ENCODE measurements at places on chromosomes 12 and 14.

GRCh38 chr12:104752881-104753280 lies 205.2 kb downstream of the SLC41A2 start:
- DNase-seq = no peak

DNA sequence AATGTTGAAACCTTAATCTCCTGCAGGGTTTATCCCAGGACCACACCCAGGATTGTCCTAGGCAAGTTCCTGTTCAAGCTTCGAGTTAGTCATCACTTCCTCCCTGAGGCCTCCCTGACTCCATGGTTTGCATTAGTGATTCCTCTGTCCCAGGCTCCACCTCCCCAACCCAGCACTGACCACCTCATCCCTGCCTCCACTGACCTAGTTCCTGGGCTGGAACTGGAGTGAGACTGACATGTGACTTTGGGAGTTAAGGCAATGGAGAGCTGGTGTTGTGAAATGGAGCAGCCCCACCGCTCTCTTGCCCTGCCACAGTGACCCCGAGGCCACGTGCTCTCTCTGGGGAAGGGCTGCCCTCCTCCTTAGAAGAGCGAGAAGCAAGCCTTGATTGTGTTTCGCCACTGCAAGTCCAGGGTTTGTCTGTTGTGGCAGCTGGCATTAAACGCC lies 15.8 kb upstream of the DTX1 start:
- no peak for DNase-seq

- DNase-seq = no peak
These were observed 35.0 kb downstream of the SLC17A8 start for GRCh38 chr12:100391856-100392255.

DNA sequence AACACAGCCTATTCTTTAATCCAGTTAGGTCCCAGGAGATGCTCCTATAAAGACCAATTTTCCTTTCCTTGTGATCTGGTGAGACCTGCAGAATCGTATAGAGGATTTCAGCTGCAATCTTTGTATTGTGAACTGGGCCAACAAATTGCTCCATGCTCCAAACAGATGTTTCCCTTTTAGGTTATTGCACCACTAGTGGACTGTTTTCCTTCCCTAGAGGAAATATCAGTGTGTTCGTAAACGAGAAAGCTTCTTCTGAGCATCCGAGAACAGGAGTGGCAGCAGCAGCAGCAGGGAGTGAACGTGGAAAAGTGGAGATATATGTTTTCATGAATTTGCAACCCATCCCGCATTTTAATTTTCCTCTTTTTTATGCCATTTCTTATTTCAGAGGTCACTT lies 344.1 kb upstream of the PDE3A start:
- DNase-seq = no peak

DNA sequence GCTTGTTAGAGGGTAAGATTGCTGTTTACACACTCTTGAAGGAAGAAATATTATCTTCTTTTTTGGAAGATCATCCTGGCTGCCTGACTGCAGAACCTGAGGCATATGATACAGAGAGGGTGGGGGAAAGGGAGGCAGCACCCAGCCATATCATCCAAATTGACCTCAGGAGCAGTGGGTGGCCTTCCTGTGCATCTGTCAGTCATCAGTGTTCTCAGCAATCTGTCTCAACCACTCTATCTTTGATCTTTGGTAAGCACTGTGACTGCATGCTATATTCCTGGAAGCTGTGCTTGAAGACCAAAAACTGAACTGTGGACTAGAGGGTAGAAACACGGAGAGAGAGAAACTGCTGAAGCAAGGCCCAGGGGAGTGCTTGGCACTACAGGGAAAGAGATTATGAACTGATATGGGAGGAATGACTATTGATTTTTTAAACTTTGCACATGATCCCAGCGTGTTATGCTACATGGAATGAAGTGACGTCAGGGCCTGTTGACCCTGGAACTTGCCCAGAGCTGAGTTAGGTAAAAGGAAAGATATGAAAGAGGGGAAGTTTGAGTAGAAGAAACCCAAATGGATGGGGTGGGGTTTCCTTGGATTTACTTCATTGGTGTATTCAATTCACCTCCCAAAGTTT lies 171.5 kb downstream of the ASCL1 start:
- DNase-seq = no peak

DNA sequence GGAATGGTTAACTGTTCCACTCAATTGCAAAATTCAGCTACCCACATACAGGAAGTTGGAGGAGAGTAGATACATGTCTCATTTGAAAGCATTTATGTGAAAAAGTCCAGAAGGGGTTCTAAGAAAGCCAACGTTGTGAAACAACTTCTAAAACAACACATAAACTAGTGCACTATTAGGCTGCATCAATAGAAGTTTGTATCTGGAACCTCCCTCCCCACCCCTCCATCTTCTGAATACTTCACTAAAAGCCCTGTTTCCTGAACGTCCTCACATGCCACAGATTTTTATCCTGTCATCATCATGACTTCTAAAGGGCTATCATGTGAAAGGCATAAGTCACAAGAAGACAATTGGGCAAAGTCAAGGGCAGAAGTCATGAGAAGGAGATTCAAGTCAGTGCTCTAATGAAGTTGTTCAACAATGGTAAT lies 5.5 kb downstream of the KRT79 start:
- no peak for DNase-seq

GRCh38 chr12:13144266-13144828 lies 40.9 kb upstream of the GSG1 start:
- DNase-seq = no peak

GRCh38 chr12:105761075-105761474 lies 377.7 kb downstream of the NUAK1 start:
- DNase-seq = no peak

GRCh38 chr14:104696671-104697316 lies 7.4 kb downstream of the INF2 start:
- DNase-seq = no peak

DNA sequence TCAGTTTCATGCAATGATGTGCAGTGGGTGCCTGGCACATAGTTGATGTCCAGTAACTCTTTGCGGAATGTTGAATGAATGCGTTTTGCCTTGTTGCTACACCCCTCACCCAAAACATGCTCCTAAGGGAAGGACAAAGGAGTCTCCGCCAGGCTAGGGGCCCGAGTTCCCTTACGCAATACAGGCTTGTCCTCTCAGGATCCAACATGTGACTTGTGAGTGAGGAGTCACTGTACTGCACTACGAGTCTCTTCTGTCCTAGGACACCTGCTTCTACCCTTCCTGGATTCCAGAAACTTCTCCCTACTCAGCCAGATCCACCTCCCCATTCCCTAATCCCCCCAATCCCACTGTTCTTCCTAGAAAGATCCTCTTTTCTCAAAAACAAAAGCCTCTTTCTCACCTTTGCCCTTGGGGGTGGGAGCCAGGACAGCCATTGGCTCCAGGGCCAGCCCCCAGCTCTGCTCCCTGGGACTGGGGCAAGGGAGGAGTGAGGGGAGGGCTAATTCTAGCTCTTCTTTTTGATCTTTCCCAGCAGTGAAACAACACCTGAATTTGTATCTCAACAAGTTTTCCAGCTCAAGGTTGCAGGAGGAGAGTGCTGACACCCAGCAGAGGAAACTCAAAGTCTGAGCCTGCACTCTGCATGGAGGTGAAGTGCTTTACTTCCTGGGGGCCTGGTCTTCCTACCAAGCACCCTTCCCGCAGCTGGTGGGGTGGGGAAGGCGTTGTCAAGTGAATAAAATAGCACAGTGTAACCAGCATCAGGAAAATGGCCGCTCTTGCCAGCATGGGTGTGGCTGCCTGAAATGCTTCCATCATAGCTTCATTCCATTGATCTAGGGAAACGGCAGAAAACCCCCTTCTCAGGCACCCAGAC lies 3.4 kb upstream of the OTUB2 start:
- DNase-seq = no peak

DNA sequence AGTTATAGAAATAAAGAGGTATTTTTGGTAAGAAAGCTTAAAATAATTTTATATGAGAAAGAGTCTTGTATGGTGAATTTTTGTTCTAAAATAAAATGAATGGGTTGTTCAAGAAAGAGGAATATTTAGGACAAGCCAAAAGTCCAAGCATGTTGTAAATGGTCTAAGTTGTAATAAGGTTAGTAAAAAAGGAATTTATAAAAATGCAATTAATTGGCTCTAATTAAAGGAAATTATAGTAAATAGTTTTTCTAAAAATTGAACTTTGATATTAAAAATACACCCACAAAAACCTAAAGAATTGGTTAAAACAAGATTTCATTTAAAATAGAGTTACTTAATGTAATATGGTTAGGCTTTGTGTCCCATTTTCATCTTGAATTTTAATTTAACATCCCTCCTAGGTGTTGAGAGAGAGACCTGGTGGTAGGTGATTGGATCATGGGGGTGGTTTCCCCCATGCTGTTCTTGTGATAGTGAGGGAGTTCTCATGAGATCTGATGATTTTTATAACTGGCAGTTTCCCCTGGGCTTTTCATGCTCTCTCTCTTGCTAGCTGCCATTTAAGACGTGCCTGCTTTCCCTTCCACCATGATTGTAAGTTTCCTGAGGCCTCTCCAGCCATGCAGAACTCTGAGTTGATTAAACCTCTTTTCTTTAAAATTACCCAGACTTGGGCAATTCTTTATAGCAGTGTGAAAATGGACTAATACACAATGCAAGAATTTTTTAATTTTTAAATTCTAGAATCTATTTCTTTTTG lies 13.0 kb downstream of the SLC22A17 start:
- DNase-seq = no peak
